ENCODE measurements at places on chromosomes 4 and X.

DNA sequence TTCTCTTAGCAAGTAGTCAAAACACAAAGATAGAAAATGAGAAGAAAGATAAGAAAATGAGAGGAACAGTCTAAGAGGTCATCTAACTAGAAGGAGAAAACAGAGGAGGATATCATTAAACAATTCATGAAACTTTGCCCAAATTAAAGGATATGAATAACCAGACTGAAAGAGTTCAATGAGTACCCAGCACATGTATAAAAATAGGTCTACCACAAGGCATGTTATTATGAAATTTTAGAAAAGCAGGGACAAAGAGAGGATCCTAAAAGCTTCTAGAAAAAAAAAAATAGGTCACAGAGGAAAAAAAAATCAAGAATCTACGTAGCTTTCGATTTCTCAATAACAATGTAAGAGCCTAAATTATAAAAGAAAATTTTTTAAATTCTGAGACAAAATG, 118.5 kb downstream of the WDFY3 start:
- no peak for DNase-seq

DNA sequence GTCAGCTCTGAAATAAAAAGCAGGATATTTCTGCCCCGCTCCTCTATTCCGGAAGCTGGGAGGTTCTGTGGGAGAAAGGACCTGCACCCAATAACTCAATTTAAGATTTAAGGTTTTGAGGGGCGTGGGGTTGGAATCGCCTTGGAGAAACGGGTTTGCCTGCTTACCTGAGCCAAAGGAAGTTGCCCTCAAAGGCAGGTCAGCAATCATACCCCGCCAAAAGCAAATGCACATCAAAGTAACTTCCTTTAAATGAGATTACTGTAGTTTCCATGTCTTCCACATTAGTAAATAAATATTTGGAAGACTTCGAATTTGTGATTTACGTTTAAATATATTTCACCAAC, 978 bp upstream of the HS3ST1 start:
- no peak for DNase-seq

- DNase-seq = no peak
Observed at GRCh38 chr4:137417676-137418075, 114.6 kb downstream of the PCDH18 start.

DNA sequence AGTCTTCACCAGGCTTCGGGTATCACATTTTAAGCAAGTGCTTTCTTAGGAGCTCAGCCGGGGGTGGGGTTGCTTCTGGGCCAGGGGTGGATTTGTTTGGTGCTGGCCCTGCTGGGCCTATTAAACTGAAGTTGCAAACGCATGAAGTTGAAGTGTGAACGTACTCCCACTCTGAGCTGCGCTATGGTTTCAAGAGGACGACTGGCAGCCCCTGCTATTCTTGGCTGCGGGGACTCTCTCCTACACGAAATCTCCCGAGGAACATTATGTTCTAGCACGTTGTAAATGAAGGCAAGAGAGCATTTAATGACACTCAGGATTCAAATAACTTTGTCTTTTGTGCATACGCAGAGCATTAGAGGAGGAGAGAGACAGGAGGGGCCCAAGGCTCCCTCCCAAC, 401.3 kb upstream of the BOD1L1 start:
- DNase-seq = no peak

GRCh38 chrX:145729635-145730034, 88.0 kb upstream of the SLITRK2 start:
- no peak for DNase-seq
